Activated CD4-positive, alpha-beta T cell treated with anti-CD3 and anti-CD28 coated beads for 36 hours (primary cell): ENCODE measurements at places on chromosomes 6 and 20. TPM values are rescaled to one million over a fixed set of nuclear protein-coding genes. Genes with fewer than 3 reads are reported as not detected.
A peak's percentile ranks its signal among the peaks of the same experiment; 100 is the strongest.

EFCAB8 gene
- 0.40 TPM for total RNA-seq

GRCh38 chr6:43172104-43173007, 1.3 kb downstream of the SRF start:
- no peaks in the 10 kb centered on the region for H3K27me3 ChIP-seq
- peaks cover 28% of the 10 kb centered on the region for H3K36me3 ChIP-seq
- H3K4me1 ChIP-seq: peaks cover 38% of the 10 kb centered on the region
- peak overlapping the region; percentile 79 for H3K27ac ChIP-seq
- DNase-seq: peak; percentile 73

DNA sequence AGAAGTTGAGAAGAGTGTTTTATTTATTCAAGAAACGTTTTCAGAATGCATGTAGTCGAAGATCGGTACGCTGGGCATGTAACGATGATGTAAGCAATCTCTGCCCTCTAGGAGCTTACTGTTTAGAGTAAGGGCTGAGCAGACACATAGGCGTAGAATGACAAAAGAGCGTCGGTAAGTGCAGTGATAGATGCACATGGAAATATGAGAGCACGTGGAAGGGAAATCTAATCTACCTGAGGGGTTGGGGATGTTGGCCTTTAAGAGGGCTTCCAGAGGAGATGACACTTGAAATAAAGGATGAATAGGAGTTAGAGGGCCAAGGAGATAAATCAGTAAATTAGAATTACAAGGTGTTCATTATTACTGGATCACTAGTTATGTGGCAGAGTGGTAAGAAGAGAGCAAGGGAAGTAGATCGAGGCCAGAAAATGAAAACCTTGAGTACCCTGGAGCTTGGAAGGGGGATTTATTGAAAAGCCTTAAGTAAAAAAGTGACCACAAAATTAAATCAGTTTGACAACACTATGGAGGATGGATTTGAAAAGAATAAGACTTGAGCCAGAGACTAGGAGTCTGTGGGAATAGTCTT, 782 bp downstream of the TRMT11 start:
- no peak overlapping the region for H3K4me3 ChIP-seq
- peaks cover 12% of the 10 kb centered on the region for H3K4me1 ChIP-seq
- H3K36me3 ChIP-seq: no peaks in the 10 kb centered on the region

DNA sequence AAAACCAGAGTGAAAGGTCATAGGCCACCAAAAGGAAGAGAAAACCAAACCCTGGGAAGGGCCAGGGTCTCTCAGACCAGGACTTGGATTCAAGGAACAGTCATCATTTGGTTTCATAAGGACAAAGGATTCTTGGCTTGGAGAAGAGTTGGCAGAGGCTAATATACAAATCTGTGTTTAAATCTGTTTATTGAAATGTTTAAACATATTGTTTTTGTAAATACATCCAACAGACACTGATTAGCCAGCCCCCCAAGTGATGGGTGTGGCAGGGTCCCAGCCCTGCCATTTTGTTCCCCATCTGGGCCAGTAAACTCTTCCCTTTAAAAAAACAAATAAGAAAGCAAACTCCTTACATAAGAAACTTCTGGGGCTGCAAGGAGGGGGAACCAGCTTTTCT, 6.1 kb upstream of the ZNF831 start:
- H3K4me1 ChIP-seq: peaks cover 92% of the 10 kb centered on the region
- peak overlapping the region; percentile 83 for H3K27ac ChIP-seq
- DNase-seq: no peak
- peaks cover 10% of the 10 kb centered on the region for H3K36me3 ChIP-seq
- no peaks in the 10 kb centered on the region for H3K27me3 ChIP-seq
- no peak overlapping the region for H3K4me3 ChIP-seq

BCAS1 gene
- total RNA-seq: 0.09 TPM

- H3K27ac ChIP-seq: peak overlapping the region; percentile 69
- no peak overlapping the region for H3K4me3 ChIP-seq
- peaks cover 2% of the 10 kb centered on the region for H3K27me3 ChIP-seq
- DNase-seq: no peak
Observed at GRCh38 chr6:90468859-90469258, 118.0 kb downstream of the MAP3K7 start.

SERINC3 gene
- total RNA-seq: 58.5 TPM

DNA sequence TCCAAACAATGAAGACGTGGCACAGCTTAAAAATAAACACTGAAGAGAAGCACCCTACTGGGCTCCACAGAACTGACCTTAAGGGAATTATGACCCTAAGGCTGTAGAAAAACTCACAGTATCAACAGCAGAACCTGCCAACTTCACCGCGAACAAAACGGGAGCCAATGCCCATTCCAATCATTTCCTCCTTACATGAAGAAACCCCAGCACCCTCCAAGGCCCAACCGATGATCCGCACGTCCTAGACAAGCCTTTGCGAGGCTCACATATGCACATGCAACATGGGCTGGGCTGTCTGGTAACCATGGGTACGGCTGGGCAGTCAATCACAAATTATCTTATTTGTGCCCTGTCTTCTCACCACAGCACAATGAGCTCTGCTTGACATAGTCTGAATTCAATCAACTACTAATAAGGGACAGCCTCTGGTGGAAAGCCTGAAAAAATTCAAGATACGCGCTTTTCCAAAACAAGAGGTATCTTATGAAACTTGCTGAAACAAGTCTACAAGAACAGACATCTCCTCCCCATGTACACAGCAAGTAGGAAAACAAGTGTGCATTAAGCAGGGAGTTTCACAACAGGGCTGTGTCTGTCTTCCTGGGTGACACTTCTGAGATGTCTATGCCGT, 1.7 kb downstream of the DIDO1 start:
- no peaks in the 10 kb centered on the region for H3K27me3 ChIP-seq
- H3K4me1 ChIP-seq: peaks cover 65% of the 10 kb centered on the region
- peaks cover 13% of the 10 kb centered on the region for H3K36me3 ChIP-seq
- H3K4me3 ChIP-seq: peak overlapping the region; percentile 94

DNA sequence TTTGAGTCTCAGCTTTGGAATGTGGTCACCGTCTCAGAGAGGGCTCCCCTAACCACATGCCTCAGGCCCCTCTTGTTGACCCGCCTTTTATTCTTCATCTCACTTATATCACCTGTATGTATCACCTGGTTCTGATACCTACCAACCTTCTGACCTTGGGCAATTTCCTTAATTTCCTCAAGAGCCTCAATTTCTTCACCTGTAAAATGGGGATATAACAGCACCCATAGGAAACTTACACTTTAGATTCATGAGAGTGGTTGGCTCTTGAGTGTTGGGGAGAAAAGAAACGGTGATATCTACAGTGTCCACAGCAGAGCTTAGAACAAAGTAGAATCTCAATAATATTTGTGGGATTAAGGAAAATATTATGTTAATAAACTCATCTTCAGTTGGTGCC, 4.0 kb upstream of the DDX27 start:
- H3K27me3 ChIP-seq: no peaks in the 10 kb centered on the region
- no peak overlapping the region for H3K4me3 ChIP-seq
- H3K4me1 ChIP-seq: peaks cover 14% of the 10 kb centered on the region
- DNase-seq: no peak

DNA sequence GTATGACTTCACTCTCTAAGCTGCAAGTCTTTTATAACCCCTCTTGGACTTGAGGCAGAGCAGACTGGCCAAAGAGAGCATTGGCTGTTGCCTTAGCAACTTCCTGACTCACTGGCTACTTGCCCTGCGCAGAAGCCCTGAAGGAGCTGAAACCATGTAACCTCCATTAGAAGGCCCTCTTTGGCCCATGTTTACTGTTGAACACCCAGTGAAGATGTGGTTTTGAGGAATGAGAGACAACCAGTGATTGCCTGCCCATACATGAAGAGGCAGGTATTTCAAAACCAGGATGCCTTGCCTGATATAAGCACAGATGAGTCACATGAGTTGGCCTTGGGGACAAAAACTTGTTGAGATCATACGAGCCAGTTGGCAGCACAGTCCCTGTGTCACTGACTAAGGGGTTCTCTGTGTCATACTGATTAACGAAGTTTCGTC, 182.5 kb downstream of the EDN1 start:
- peaks cover 14% of the 10 kb centered on the region for H3K27me3 ChIP-seq
- H3K4me1 ChIP-seq: no peaks in the 10 kb centered on the region
- no peak overlapping the region for H3K4me3 ChIP-seq
- no peaks in the 10 kb centered on the region for H3K36me3 ChIP-seq
- no peak for DNase-seq
